Stimulated activated CD8-positive, alpha-beta memory T cell treated with anti-CD3 and anti-CD28 coated beads, Interleukin-15, amount 100 ng/mL, for 4 hours (primary cell): ENCODE measurements at places on chromosomes 6 and 20.
A peak's percentile ranks its signal among the peaks of the same experiment; 100 is the strongest.

DNA sequence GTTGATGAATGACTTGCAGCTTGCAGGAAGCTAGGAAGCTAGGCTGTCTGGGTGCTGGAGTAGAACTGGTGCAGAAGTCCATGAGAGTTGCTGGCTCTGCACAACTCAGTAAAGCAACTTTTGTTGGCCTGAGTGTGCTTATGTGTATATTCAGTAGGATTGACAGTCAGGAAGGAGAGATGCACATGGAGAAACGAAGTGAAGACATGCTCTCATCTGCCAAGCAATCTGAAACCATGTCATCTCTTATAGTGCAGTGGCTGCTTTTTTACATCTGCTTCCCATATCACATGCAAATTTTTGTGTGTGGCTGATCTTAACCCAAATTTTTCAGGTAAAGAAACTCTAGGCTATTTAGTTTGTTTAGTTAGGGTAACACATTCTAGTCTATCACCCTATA lies 252.4 kb upstream of the HS3ST5 start:
- DNase-seq = no peak

GRCh38 chr6:19035461-19036195 lies 648.5 kb downstream of the RNF144B start:
- no peak for DNase-seq

DNA sequence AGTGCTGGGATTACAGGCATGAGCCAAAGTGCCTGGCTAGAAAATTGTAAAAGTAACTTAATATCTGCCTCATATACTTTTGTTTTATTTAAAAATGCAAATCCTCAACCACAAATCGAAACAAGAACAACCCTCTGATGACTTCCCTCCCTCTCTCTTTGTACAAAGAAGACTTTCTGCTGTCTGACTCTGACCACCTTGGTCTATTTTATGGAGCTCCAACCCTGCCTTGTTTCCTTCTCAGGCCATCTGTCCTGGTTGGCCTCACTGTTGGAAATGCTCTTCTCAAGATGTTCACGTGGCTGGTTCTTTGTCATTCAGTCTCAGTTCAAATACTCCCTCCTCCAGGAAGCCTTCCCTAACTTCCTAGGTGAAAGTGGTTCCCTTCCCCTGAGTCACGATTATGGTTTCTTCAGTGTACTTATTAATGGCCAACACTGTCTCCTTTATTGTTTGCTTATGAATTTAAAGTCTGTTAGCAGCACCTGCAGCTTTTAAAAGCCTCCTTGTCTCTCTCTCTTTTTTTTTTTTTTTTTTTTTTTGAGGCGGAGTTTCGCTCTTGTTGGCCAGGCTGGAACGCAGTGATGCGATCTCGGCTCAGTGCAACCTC lies 151.5 kb upstream of the SALL4 start:
- no peak for DNase-seq

DNA sequence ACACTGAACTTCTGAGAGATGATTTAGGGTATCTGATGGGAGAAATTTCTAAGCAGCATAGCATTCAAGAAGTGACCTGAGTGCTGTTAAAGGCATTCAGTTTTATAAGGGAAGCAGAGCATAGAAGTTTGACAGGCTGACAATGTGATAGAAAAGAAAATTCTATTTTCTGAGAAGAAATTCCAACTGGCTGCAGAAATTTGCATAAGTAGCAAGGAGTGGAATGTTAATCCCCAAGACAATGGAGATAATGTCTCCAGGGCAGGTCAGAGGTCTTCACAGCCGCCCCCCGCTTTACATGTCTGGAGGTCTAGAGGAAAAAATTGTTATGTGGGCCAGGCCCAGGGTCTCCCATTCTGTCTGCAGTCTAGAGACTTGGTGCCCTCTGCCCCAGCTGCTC lies 1361.8 kb upstream of the EYS start:
- DNase-seq = no peak

GRCh38 chr6:10861086-10861485 lies 20.8 kb downstream of the GCM2 start:
- DNase-seq = no peak

- no peak for DNase-seq
Measured at GRCh38 chr6:127630800-127631199, 53.8 kb downstream of the C6orf58 start.

DNA sequence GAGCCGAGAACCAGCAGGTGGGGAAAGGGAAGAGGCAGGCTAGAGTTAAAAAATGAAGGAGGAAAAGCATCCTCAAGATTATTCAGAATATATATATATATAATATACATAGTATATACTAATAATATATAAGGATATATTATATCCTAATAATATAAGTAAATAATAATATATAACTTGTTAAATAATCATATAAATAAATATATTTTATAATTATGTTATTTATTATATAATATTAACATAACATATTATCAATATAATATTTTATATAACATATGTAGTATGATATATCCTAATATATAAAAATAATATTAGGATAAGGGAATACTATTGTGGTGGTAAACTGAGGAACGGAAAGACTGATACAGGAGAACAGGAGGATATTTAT lies 171.8 kb downstream of the TRIM27 start:
- DNase-seq = no peak

- no peak for DNase-seq
Measured at GRCh38 chr6:18427296-18427695, 40.1 kb downstream of the RNF144B start.

GRCh38 chr6:167091026-167091804 lies 31.7 kb upstream of the CCR6 start:
- no peak for DNase-seq

- DNase-seq = no peak
Measured at GRCh38 chr6:126873351-126873750, 245.1 kb upstream of the RSPO3 start.

- no peak for DNase-seq
Measured at GRCh38 chr20:19114410-19114809, 98.0 kb upstream of the SLC24A3 start.

- no peak for DNase-seq
Measured at GRCh38 chr20:9626357-9626756, 112.0 kb downstream of the LAMP5 start.

- no peak for DNase-seq
Measured at GRCh38 chr6:8059129-8059528, 5.1 kb downstream of the BLOC1S5 start.

DNA sequence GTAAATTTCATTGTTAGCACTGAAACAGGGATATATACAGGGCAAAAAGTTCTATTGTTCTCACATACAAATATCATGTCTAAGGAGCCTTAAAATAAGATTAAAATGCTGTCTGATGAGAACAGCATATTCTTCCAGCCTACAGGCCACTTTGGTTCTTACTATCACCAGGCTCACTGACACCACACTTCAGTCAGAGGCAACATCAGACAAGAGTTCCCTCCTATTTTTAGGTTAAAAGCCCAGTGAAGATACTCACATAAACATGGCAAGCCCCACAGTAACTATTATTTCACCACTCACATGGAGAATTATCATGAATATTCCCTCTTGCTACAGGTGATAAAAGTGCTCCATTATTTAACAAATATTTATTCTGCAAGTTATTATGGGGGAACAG lies 175.8 kb downstream of the ISM1 start:
- no peak for DNase-seq

- no peak for DNase-seq
Measured at GRCh38 chr6:23977706-23978105, 148.3 kb upstream of the NRSN1 start.

GRCh38 chr6:156953127-156953478 lies 175.9 kb downstream of the ARID1B start:
- DNase-seq = no peak

- no peak for DNase-seq
Measured at GRCh38 chr20:4813076-4813862, 91.6 kb downstream of the PRND start.

- peak; percentile 25 for DNase-seq
Measured at GRCh38 chr6:33840048-33840926, 36.5 kb upstream of the MLN start.

GRCh38 chr6:162621246-162621645 lies 106.3 kb downstream of the PRKN start:
- no peak for DNase-seq

- no peak for DNase-seq
Measured at GRCh38 chr6:44082872-44083321, 44.4 kb downstream of the MRPL14 start.

GRCh38 chr20:53999077-53999476 lies 71.3 kb downstream of the BCAS1 start:
- no peak for DNase-seq

DNA sequence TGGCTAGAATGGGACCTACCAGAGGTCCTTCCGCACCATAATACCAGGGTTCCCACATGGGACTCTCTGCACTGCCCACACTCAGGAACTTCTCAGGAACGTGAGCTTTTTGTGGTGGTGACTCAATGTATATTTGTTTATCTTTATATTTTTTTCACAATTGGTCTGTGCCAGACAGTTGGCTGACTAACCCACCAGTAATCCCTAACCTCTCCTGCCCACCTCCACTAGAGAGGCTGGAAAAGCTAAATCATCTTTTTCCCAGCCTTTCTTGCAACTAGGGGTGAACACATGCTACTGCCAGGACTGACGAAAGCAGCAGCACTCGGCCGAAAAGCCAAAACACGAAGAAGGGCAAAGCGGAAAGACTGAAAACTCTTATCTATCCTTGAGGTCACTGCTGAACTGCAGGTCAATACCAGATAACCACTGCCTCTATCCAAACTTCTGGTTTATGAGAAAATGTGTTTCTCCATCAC lies 112.9 kb downstream of the TRERF1 start:
- DNase-seq = no peak

DNA sequence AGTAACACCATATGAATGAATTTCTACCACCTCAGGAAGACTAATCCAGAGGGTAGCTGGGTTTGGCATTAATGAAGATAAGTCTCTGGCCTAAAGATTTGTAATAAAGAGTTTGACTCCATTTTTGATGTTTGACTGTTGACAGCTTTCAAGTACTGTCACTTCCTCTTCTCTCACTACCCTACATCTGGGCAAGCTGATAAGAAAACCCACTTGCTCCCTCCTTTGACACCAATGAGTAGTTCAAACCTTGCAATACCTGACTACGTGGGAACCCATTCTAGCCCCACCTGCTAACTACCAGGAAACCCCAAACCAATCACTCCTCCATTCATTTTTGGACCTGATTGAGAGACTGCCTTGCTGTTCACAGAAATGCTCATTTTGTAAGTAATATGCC lies 621.5 kb downstream of the TENT5A start:
- no peak for DNase-seq

GRCh38 chr6:164108869-164109769 lies 694.6 kb downstream of the QKI start:
- no peak for DNase-seq
